ENCODE measurements at places on chromosomes 11 and 22.

DNA sequence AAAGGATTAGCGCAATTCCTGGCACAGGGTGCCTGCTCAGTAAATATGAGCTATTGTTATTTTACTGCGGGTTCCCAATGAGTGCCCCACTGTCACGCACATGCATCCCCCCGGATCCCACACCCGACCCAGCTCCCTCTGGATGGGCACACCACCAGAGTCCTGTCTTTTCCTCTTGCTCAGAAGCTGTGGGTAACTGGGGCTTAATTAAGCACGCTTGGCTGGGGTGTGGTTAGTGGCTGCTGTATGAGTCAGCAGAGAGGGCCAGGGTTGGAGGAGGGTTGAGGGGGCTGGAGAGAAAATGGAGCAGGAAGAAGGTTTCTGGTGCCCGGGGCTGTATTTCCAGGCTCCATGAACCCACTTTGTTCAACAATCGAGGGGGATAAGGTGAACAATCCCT is 30.3 kb upstream of the NECTIN1 start:
- no peak for DNase-seq

GRCh38 chr11:88886796-88887195 is 179.0 kb downstream of the GRM5 start:
- no peak for DNase-seq

DNA sequence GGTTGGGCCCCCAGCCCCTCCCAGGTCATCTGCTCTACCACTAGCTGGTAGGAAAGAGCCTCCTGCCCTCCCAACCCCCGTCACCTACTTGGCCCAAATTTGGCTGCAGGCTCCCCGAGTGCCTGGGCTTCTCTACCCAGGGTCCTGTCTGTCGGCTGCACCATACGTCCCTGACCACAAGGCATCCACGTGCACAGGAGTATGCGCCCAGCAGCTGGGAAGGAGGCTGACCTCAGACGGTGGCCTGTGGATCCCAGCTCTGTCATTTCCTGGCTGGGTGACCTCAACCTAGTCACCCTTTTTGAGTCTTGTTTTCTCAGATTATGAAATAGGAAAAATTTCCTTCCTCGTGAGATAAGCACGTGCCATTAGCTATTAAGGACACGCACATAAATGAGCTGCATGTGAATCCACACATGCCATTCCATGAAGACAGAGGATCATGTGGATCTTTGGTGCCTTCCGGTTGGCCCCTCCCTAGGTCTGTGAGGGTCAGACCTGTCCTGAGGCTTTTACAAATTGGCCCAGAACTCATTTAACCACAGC is 13.7 kb downstream of the CYB561A3 start:
- peak; percentile 61 for DNase-seq

DNA sequence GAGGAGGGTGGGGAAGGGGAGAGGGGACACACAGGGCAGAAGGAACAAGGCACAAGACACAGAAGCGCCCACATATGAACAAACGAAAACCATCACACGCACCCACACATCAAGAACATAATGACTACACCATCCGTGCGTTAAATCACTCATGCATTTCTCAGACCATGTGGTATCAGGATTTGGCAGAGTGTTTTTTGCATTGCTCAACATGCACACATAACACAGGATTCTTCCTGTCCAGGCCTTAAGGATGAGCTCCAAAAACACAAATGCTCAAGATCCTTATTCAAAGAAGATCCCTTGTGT is 309.5 kb downstream of the CADM1 start:
- no peak for DNase-seq

- peak; percentile 76 for DNase-seq
These were observed 517.9 kb downstream of the NTM start for GRCh38 chr11:131888230-131888855.

DNA sequence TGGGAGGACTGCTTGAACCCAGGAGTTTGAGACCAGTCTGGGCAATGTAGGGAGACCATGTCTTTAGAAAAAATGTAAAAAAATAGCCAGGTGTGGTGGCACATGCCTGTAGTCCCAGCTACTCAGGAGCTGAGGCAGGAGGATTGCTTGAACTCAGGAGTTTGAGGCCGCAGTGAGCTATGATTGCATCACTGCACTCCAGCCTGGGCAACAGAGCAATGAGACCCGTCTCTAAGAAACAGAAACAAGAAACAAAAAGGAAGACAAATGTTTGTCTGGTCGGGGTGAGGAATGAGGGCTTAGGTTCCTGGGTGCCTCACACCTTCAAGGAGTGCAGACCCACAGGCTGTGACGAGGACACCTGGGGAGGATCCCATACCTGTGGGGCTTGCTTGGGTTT is 191.9 kb downstream of the CEP164 start:
- no peak for DNase-seq

GRCh38 chr22:45541382-45541979 is 38.8 kb downstream of the FBLN1 start:
- DNase-seq, result no peak

GRCh38 chr11:69158301-69159149 is 2.8 kb downstream of the SMIM38 start:
- no peak for DNase-seq

- peak; percentile 68 for DNase-seq
These were observed 8.5 kb downstream of the DCHS1 start for GRCh38 chr11:6646918-6647679.

DNA sequence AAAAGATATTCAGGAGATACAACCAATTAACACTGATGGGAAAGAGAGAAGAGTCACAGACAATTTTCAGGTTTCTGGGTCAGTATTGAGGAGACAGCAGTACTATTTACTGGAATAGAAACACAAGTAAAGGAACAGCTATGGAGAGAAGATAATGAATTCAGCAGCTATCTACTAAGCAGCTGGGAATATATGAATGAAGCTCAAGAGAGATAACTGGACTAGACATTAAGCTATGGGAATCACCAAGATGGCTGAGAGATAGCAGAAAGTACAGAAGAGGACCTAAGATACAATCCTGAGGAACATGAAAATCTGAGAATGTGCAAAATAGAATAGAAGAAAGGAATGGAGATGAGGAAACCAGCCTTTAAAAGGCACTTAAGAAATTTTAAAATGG is 15.9 kb downstream of the ALG9 start:
- DNase-seq, result no peak

DNA sequence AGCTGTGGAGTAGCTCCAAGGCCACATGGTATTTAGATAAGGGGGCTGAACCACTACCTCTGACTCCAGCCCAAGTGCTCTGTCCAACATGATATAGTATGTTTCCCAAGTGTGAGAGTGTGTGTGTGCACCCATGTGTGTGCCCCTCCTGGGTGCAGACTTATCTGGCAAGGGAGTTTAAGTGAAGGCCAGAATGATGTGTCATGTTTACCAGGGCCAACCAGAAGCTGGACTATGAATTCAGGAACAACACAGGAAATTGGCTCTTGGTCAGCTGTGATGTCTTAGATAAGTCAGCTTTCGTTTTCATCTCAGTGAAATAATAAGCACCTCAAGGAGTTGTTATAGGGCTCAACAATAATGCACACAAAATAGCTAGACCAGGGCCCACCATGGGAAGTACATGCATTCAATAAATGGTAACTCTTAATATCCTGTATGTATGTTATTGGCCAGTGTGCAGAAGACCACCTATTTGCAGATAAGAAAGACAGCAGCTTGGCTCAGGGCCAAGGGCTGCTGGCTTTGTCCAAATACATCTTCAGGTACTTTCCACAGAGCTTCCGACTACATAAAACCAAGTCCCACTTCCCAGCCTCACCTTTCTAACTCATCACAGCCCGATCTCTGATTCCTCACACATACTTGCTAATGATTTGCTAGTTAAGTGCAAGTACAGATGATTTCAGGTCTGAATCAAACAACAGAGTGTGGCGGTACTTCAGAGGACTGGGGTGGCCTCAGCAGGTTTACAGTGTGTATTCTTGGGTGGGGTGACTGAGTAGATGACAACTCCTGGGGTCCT is 120.9 kb downstream of the ME3 start:
- peak; percentile 83 for DNase-seq

- DNase-seq, result no peak
These were observed 25.4 kb downstream of the COA4 start for GRCh38 chr11:73851046-73851764.

- DNase-seq, result no peak
These were observed 8.0 kb downstream of the JAML start for GRCh38 chr11:118216621-118217481.

DNA sequence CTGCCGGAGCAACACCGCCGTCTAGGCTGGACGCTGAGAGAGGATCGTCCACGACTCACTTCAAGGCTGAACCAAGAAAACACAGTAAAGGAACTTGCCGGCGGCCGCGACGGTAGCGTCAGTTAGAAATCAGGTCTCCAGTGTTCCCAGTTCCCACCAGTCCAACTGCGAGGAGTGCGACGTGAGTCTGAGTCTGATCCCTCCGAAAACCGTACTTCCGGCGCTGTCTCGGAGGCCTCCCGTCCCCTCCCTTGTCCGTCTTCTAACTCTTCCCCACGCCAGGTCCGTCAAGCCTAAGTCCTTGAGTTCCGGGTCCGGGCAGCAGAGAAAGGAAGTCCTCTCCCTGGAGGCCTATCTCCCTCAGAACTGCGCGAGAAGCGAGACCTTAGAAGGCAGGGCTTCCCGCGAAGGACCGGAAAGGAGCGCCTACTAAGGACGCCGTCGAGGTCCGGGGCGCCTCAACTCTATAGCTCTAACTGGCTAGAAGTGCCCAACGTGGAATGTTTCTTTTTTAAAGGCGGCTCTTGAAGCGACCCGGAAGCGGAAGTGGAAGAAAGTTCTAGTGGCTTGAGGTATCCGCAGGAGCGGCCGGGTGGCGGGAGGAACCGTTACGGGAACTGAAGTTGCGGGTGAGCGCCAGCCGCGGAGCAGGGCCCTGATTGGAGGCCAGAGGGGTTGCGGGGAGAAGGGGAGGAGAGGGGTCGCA is at the start of the genes BANF1 and EIF1AD:
Gene BANF1, plus strand, starts transcription at position 562 of the 706 bp plus-strand sequence. CDS start 748 bp downstream, outside the sequence.
Gene EIF1AD, minus strand, starts transcription at position 216 of the 706 bp plus-strand sequence. CDS start 1,768 bp downstream, outside the sequence.
- DNase-seq, result peak; percentile 97

Data from kidney capillary endothelial cell (primary cell).